ENCODE measurements at places on chromosomes 2 and 18. TPM values are rescaled to one million over a fixed set of nuclear protein-coding genes. Genes with fewer than 3 reads are reported as not detected.

- no peak for DNase-seq
These were observed 297.5 kb upstream of the RGPD4 start for GRCh38 chr2:107529146-107529545.

- DNase-seq, result peak; percentile 35
These were observed 65.9 kb upstream of the ITM2C start for GRCh38 chr2:230798769-230799399.

Gene GPR45
- polyA plus RNA-seq, result not detected

GRCh38 chr2:74714691-74715080 is 60.6 kb downstream of the SEMA4F start:
- no peak for DNase-seq
